Femur (tissue), 1 donor: ENCODE measurements at places on chromosomes 6 and 20.

- no peak for DNase-seq
These were observed 173.0 kb downstream of the AIG1 start for GRCh38 chr6:143233554-143234285.

DNA sequence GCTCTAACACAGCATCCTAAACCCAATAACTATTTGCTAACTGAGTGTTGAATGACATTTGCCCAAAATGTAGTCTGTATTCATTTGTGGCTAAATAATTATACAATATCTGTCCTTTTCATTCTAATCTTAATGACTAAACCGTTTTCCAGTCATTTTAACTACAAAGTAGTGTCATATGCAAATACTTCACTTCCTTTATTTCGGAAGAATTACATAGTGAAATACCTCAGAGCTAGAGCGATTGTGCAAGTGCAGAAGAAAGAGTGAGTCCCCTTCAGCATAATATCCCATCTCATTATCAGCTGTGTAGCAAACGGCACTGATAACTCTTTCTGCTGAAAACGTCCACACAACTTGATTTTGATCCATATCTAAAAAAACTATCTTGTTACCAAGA lies 66.2 kb downstream of the ROS1 start:
- DNase-seq: no peak

GRCh38 chr6:30006170-30007131 lies 54.6 kb upstream of the POLR1H start:
- peak; percentile 34 for DNase-seq

DNA sequence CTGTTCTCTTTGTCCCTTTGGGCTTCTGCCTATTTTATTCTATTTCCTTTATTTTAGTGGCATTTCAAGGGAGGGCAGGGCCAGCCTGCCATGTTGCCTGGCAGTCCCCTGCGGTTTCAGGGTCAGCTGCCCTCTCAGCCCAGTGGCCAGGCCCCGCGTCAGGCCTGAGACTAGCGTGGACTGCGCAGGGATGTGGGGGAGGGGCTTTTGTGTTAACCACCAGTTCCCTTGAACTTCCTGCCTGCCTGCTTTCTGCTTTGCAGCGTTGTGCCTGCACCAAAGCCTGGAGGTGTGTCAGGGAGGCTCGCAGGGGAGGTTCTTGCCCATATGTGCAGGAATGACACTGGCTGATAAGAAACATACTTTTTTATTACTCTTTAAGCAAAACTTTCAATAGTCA lies 157.6 kb downstream of the SLC35B3 start:
- no peak for DNase-seq

DNA sequence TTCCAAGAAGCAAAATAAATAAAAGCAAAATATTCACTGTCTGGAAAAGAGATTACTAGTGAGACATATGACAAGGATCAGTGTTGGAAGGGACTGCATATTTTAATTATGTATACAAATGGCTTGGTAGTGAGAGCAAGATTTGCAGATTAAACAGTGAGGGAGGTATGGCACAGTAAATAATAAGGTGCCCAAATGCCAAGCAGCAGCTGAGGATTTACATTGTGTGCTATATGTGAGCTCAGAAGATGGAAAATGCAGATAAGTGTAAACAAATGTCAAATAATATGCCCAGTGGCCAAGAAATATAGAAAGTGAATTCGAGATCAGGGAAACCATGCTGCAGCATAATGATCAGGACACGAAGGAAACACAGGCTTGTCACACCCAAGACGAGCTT lies 173.8 kb upstream of the NRSN1 start:
- DNase-seq: no peak

DNA sequence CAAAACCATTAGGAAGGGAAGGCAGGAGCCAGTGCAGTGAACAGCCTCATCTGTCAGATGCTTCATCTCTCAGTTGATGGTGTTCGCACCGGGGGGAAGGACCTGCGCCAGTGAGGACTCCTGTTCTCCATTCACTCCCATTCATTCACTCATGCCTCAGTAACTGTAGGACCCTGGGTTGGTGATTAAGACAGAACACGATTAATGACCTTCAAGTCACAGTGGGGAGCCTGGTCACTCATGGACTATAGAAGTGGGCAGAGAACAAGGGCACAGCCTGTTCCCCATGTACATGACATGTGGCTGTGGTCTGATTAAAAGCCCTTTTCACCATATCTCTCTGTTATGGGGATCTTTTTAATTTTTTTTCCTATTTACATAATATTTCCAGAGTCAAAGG lies 113.3 kb downstream of the RPS12 start:
- no peak for DNase-seq

GRCh38 chr6:135221505-135221904 lies 40.4 kb downstream of the MYB start:
- DNase-seq: no peak

- no peak for DNase-seq
These were observed 24.8 kb downstream of the VIP start for GRCh38 chr6:152775428-152775827.

DNA sequence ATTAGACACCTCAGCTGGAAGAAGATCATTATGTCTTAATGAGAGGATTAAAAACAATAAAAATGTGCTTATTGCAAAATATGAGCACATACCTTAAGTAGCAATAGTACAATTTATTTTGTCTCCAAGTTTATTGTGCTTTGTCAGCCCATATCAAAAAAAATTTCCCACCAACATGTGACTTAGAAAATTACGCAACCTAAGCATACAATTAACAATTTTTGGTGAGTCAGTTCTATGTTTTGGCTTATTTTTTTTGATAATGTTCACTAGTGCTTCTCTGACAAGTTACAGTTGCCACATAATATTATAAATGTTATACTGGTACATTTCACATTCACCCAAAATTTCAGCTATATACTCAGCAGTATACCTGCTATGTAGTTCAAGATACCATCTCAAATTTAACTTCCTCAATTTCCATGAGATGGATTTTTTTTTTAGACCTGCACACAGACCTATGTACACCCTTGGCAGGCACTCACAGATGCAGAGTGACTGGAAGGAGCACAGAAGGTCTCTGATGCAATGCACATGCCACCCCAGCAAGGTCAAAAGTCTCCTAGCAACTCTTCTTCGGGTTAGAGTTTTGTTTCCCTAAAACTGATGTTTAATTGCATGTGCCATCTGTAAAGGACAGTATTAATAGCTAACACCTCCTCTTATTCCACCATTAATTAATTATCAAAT lies 112.4 kb downstream of the PRKN start:
- DNase-seq: no peak

DNA sequence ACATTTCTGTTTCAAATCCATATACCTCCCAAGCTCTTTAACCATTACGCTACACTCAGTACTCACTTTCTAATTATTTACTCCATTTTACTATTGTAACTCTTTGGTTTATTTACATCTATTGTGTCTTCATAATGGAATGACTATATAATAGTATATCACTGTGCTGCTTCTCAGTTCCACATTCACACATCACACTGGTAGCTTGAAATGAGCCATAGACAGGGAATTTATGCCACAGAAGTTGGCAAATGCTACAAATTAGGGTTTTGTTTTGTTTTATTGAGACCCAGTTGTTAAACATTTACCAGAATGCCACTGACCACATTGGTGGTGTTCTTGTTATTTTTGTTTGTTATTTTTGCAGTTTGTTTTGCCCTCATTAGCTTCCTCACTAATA lies 213.9 kb downstream of the KCNQ5 start:
- DNase-seq: no peak

- DNase-seq: peak; percentile 92
These were observed 33.1 kb downstream of the FGD2 start for GRCh38 chr6:37038292-37039198.

DNA sequence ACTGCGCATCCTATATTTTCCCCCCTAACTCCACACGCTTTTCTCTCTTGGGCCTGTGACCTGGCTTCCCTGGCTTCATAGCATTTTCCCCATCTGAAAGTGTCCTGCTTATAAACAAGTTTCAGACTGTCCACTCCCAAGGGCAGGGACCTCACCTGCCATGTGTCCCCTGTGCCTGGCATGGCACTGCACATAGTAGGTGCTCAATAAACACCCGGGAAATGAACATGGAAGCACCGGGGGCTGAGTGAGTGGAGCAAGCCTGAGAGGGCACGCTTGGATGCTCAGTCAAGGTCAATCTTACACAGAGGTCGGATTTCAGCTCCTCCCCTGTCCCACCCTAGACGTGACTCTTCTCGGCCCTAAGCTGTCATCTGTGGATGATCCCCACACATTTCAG lies 96.9 kb downstream of the NFATC2 start:
- no peak for DNase-seq

GRCh38 chr6:16822529-16822928 lies 61.3 kb upstream of the ATXN1 start:
- no peak for DNase-seq

DNA sequence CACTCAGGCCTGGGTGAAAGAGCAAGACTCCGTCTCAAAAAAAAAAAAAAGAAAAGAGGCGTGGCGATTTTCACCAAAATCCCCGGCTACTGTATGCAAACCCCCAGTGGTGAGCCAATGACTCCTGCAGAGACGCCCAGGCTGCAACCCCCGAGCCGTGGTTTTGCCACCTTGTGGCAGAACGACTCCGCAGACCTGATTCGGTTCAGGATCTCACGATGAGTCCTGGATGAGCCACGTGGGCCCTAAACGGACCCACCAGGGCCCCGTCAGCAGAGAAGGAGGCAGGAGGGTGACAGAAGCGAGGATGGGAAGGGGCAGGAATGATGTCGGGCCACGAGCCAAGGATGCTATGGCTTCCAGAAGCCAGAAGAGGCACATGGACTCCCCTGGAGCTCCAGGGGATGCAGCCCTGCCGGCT lies 42.5 kb downstream of the SLC2A4RG start:
- DNase-seq: no peak

DNA sequence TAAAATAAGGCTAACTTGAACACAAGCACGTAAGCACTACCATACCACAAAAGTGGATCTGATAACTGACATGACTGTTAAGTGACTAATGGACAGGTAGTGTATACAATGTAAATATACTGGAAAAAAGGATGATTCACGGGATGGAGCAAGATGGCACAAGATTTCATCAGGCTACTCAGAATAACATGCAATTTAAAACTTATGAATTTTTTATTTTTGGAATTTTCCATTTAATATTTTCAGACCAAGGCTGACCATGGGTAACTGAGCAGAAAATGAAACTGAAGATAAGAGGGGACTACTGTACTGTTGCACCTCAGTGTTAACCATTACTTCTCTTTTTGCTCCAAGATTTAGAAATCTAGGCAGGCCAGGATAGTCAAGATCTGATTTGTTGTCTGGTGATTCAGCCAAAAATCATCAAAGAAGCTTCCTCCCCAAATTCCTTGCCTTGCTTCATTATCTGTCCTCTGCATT lies 45.4 kb downstream of the TPBG start:
- no peak for DNase-seq
